ENCODE measurements at places on chromosomes 16 and 17.

GRCh38 chr17:14161419-14161818 is 75.2 kb downstream of the CDRT15 start:
- no peak for DNase-seq

- no peak for DNase-seq
Observed at GRCh38 chr16:27967169-27967568, 96.3 kb downstream of the GSG1L start.

GRCh38 chr17:39629494-39629880 is 2.7 kb downstream of the PPP1R1B start:
- no peak for DNase-seq

DNA sequence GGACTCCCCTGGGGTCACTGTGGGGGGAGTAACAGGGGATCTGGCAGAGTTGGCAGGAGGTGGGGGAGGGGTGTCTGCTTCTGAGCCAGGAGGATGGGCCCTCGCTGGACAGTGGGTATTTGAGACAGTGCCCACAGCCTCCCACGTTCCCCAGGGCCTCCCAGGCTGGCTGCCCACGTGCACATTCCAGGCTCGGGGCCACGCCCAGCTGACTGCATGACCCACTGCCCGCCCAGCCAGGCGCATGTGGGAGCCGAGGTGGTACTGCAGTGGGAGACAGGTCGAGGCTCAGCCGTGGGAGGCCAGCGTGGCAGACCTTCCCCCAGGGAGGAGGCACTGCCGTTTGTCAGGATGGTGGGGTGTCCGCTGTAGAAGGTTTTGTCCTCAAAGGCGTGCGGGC is 38.8 kb downstream of the BAHCC1 start:
- DNase-seq = no peak

DNA sequence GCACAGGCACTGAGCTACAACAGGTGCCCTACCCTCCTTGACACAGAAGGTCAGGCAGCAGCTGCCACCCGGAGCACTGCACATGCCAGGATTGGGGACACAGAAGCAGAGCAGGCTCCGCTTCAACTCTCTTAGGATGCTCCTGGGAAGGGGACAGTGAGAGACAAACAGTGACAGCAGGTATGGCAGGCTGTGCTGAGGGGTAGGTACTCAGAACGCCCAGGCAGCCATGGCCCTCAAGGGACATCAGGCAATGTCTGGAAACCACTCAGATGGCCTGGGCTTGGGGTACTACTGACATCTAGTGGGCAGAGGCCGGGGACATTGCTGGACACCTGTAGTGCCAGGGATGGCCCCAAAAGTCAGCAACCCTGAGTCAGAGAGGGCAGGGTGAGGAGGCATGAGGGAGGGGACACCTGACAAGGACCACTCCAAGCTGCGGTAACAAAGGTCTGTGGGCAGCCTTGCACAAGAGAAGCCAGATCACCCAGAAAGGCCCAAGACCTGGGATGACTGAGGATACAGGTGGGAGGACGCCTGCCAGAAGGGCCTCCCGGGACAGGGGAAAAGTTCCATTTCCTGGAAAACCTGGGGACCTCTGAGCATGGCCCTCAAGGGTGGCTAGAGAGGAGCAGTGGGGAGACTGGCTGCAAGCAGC is 21.2 kb downstream of the PEMT start:
- DNase-seq = no peak

GRCh38 chr16:70573451-70574121 is 50.0 kb downstream of the SF3B3 start:
- DNase-seq = no peak

- peak; percentile 53 for DNase-seq
Observed at GRCh38 chr17:82524540-82524939, 5.0 kb downstream of the FOXK2 start.

- DNase-seq = no peak
Observed at GRCh38 chr16:19170043-19170655, 2.1 kb downstream of the SYT17 start.

DNA sequence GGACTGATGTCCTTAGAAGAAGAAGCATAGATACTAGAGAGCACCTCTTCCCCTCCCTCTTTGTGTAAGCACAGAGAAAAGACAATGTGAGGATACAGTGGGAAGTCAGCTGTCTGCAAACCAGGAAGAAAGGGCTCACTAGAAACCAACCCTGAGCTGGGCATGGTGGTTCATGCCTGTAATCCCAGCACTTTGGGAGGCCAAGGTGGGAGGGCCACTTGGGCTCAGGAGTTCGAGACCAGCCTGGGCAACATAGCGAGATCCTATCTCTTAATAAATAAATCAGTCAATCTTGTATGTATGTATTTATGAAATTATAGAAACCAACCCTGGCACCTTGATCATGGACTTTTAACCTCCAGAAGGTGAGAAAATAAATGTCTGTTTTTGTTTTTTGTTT is 118.3 kb downstream of the NPIPB5 start:
- DNase-seq = no peak

DNA sequence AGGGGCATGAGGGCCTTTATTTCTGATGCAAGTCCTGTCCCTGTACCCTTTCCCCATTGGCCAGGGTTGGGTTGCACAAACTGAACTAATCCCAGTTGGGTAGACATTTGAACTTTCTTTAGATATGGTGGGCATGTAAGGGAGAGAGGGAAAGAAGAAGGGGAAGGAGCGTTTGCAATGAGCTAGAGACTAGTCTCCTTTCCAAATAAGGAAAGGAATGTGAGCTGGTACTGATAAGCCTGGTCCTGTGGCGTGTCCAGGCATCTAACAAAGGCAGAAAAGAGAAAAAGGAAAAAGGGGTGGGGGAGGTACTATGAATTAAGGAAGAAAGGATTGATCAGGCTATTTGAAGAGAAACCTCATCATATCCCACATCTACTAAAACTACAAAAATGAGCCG is 20.3 kb downstream of the CHMP6 start:
- DNase-seq = no peak

DNA sequence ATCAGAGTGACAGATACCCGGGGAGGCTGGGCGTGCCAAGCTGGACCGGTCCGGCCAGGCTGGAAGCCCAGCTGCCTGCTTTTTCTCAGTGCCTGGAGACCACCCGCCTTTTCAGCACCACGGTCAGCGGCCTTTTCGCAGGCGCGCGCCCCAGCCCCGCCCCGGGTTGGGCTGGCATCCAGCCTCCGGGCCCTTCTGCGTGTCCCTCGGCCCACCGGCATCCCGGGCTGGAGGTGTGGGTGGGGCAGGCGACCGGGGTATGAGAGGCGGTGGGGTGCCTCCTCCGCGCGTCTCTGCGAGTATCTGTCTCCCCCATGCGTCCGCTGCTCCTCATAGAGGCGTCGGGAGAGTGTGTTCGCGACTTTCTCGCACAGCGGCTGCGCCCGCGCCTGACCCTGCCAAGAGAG is 102.5 kb downstream of the MRM1 start:
- DNase-seq = no peak

GRCh38 chr17:42704490-42704836 is 22.1 kb downstream of the CNTNAP1 start:
- no peak for DNase-seq

DNA sequence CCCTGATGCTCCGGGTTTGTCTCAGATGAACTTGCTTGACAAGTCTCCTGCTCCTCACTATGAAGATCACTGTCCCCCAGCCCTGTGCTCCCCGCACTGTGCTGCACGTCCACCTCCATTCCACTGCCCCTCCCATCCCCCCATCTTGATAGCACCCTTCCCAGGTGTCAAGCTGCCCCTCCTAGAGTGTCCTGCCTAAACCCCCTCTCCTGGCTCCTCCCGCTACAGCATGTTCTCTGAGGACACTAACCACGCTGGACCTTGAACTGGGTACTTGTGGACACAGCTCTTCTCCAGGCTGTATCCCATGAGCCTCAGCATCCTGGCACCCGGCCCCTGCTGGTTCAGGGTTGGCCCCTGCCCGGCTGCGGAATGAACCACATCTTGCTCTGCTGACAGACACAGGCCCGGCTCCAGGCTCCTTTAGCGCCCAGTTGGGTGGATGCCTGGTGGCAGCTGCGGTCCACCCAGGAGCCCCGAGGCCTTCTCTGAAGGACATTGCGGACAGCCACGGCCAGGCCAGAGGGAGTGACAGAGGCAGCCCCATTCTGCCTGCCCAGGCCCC is 18.5 kb downstream of the DEXI start:
- DNase-seq = no peak

DNA sequence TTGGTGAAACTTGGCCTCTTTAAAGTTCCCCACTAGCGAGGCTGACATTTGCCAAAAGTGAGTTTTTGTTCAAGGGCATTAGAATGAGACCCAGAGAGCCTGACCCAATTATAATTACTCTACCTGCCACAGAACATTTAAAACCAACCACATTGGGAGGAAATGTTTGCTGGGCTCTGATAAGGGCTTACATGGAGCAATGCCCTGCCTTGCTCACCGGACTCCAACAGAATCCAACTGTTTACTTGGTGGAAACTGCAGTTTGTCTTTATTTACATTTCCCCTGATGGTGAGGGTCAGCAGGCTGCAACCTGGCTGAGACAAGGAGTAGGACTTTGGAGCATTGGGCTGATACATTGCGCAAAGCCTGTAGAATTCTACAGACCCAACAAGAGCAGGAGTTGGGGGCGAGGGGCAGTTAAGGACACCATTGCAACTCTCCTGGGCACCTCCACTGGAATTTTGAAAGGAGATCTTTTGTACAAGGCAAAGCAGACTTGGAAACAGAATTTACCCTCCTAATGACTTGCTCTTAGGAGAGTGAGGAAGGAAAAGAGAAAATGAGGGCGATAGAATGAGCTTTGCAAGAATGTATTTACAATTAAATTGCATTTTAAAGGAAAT is 368.6 kb downstream of the SHISA9 start:
- no peak for DNase-seq

DNA sequence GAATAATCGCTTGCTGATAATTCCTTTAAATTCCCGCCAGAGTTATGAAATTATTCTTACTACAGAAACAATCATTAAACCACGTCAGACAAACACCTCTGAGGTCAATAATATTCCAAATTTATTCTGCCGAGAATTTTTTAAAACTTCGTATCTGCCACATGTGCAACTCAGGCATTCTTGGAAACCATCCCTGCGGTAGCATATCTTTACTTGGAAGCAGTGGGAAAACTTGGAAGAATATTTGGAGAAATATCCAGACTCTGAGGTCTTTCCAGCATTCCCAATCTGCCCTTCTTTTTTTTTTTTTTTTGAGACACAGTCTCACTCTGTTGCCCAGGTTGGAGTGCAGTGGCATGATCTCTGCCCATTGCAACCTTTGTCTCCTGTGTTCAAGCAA is 2.0 kb upstream of the CCL11 start:
- no peak for DNase-seq

DNA sequence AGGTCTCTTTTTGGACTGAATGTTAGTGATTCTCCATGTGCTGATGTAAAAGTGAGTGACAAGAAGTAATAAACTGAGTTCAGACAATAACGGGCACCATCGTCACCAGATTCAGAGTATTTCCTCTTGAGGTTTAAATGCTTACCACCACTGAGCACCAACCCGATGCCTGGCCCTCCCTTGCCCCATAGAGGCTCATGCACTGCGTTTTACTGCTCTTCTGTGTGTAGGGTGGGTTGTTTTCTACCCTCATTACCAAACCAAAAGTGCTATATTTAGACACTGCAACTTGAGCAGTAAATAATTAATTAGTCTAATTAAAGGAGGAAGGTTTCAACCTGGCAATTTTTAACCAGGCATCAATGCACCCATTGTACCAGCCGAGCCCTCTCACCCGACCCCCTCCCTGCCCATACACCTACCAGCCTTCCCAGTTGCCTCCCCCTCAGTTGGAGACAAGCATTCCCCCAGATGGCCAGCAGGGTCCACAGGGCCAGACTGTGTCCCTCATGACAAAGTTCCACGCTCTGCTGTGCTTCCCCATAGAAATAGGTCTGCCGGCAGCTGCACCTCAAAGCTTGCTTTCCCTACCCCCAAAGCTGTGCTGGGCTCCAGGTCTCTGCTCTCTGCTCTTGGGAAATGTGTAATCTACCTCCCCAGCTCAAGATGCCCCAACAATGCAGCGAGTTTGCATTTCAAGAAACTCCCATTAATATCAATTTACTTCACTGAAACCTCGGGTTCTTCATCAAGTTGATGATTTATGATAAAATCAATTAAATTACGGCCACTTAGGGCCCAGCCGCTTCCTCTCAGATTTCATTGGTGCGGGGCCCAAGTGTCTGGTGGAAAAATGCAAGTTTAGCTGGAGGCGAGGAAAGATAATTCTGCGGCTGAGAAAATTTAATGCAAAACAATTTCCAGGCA is 16.0 kb downstream of the HOXB4 start:
- no peak for DNase-seq

DNA sequence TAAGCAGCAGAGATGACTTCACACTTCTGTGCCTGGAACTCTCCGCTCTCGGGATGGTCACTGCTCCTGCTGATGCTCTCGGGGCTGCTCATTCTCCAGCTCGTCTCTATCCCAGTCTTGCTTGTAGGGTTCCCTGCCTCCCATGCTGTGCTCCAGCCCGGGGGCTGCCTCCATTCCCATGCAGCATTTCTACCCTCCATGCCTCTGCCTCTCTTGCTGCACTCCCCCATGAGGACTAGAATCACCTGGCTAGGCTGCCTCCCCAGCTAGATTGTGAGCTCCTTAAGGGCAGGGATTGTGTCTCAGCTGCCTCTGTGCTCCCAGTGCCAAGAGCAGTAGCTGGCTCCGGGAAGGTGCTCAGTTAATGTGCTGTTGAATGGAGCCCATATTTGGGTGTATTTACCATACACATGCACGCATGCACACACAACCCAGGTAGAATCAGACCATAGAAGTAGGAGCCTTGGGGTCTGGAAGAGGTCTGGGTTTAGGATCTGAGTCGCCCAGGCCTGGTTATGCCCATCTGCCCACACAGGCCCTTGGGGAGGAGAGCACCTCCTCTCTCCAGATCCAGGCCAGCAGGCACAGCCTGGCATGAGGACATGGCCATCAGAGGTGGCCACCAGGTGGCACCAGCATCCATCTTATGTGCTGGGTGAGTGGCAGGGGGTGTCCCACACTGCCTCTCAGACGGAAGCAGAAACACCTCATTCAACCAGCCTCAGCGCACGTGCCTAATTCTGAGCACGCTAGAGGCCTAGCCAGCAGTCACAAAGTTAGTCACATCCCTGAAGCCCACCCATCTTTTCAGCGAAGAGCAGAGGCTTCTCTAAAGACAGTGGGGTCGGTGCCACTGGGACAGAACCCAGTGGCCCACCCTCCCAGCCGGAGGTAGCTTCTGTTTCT is 9.3 kb downstream of the GIT1 start:
- no peak for DNase-seq

GRCh38 chr17:70091005-70091568 is 16.1 kb downstream of the KCNJ16 start:
- DNase-seq = no peak

DNA sequence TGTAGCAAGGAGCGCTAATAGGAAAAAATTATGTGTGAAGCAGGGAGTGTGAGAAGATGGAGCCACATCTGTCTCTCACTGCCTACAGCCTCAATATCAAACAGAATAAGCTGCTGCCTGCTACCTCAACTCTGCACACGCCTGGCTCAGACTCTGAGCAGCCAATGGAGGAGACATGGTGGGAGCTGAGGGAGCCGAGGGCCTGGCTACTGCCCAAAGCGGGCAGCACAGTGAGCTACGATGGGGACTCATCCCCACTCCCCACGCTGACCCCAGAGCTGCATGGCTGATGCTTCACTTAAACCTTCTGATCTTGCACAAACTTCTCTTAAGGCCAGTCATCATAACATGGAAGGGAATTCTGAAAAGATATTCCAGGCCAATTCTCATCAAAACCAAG is 11.1 kb upstream of the FLYWCH2 start:
- no peak for DNase-seq

GRCh38 chr17:77834170-77835115 is 124.1 kb upstream of the TNRC6C start:
- no peak for DNase-seq
